ENCODE measurements at places on chromosomes 1 and 21. TPM values are rescaled to one million over a fixed set of nuclear protein-coding genes. Genes with fewer than 3 reads are reported as not detected.

- DNase-seq, result no peak
- H3K4me3 ChIP-seq, result no peak overlapping the region
- peak overlapping the region; percentile 78 for H3K27ac ChIP-seq
- no peaks in the 10 kb centered on the region for H3K36me3 ChIP-seq
Observed at GRCh38 chr1:203335503-203335902, 15.4 kb downstream of the FMOD start.

- no peak overlapping the region for H3K4me3 ChIP-seq
- H3K4me1 ChIP-seq, result no peaks in the 10 kb centered on the region
- H3K27ac ChIP-seq, result no peak overlapping the region
- no peaks in the 10 kb centered on the region for H3K27me3 ChIP-seq
- no peak for DNase-seq
Observed at GRCh38 chr21:20108016-20108415, 890.2 kb upstream of the NCAM2 start.

DNA sequence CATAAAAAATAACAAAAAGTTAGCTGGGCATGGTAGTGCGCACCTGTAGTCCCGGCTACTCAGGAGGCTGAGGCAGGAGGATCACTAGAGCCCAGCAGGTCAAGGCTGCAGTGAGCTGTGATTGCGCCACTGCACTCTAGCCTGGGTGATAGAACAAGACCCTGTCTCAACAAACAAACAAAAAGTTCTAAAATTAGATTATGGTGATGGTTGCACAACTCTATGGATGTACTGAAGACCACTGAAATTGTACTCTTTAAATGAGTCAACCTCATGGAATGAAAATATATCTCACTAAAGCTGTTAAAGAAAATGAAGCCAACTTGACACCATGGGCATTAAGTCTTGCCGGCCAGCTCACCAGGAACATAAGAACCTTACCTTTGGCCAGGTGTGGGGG is 9.1 kb downstream of the MRAP start:
- H3K27me3 ChIP-seq, result no peaks in the 10 kb centered on the region
- H3K4me1 ChIP-seq, result no peaks in the 10 kb centered on the region
- no peaks in the 10 kb centered on the region for H3K36me3 ChIP-seq
- no peak overlapping the region for H3K4me3 ChIP-seq
- DNase-seq, result no peak

DNA sequence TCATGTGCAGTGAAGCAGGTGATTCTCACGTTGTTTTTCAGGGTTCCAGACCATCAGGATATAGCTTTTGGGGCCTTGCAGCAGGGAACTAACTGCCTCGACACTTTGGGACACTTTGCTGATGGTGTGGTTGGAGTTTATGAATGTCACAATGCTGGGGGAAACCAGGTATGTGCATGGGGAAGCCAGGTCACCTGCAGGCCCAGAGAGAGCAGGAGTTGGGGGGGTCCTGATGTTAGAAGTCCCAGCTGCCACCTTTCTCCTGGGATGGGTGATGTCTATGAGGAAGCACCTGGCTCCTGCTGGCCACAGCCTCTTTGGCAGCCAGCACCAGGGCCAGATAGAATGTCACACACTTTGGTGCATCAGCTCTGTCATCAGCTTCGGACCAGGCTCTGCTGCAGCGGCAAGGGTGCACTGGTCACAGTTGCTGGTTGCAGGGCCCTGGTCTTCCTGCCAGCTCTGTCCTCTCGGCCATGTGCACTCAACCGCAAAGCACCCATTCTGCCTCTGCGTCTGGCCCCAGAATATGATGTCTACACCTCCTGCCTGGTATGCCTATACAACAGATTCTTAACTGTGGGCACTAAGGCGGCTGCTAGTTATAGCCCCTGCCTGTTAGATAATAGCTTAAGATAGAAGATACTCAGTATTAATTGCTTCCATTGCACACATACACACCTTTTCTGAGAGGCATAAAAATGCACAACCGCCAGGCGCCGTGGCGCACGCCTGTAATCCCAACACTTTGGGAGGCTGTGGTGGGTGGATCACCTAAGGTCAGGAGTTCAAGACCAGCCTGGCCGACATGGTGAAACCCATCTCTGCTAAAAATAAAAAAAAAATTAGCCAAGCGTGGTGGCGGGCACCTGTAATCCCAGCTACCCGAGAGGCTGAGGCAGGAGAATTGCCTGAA is 160.7 kb downstream of the PGBD5 start:
- no peak overlapping the region for H3K27ac ChIP-seq
- no peak overlapping the region for H3K4me3 ChIP-seq
- peaks cover 12% of the 10 kb centered on the region for H3K4me1 ChIP-seq

GRCh38 chr1:171179318-171180227 is 5.5 kb upstream of the FMO2 start:
- no peaks in the 10 kb centered on the region for H3K4me1 ChIP-seq
- no peak overlapping the region for H3K27ac ChIP-seq
- no peaks in the 10 kb centered on the region for H3K27me3 ChIP-seq
- no peak for DNase-seq
- no peak overlapping the region for H3K4me3 ChIP-seq

- H3K4me1 ChIP-seq, result no peaks in the 10 kb centered on the region
- H3K27ac ChIP-seq, result no peak overlapping the region
- H3K4me3 ChIP-seq, result no peak overlapping the region
Observed at GRCh38 chr1:115539736-115540135, 102.0 kb upstream of the VANGL1 start.

DNA sequence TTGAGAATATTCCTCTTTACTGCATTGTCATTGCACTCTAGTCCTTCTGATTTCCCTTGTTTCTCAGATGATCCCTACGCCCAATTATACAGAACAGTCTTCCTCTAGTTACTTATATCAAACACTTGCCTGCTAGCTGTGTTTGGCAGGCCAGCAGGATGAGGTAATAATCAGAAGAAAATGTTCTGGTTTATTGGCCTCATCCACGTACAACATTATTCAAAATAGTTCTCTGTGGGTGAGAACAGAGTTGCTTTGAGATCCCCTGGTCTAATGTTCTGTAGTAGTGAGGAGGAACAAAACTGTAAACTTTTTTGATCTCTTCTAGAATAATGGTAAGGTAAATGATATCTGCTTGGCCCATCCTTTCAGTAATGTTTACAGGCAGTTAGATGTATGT is 22.3 kb upstream of the C1orf105 start:
- H3K27me3 ChIP-seq, result no peaks in the 10 kb centered on the region
- peaks cover 4% of the 10 kb centered on the region for H3K4me1 ChIP-seq
- H3K36me3 ChIP-seq, result no peaks in the 10 kb centered on the region
- peak overlapping the region; percentile 60 for H3K27ac ChIP-seq

DNA sequence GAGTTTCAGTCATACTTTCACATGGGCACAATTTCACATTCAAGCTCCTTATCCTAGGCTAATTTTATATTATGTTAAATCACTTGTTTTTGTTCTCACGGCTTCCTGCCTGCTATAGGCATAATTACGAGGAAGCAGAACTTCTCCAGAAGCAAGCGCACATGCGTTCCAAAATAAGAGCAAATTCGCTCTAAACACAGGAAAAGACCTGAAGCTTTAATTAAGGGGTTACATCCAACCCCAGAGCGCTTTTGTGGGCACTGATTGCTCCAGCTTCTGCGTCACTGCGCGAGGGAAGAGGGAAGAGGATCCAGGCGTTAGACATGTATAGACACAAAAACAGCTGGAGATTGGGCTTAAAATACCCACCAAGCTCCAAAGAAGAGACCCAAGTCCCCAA is at the start of gene CORT:
Gene CORT, plus strand, starts transcription at position 281 of the 400 bp plus-strand sequence. CDS start 193 bp downstream, outside the sequence.
- peaks cover 9% of the 10 kb centered on the region for H3K27me3 ChIP-seq
- H3K27ac ChIP-seq, result no peak within 1 kb of the TSS
- no peaks in the 10 kb centered on the region for H3K36me3 ChIP-seq
- H3K4me1 ChIP-seq, result no peaks in the 10 kb centered on the region
- no peak for DNase-seq
- no peak within 1 kb of the TSS for H3K4me3 ChIP-seq

Gene WNT9A
- 29.4 TPM for total RNA-seq

Gene GPR37L1
- total RNA-seq, result not detected

Gene LGR6
- not detected for total RNA-seq
